Ascending aorta (tissue), 2 donors: ENCODE measurements at places on chromosomes 5 and 9.

GRCh38 chr5:62327138-62328053 is 21.4 kb downstream of the KIF2A start:
- no peak overlapping the region for H3K4me3 ChIP-seq
- no peaks in the 10 kb centered on the region for H3K36me3 ChIP-seq
- DNase-seq = no peak
- no peaks in the 10 kb centered on the region for H3K27me3 ChIP-seq
- H3K4me1 ChIP-seq = no peaks in the 10 kb centered on the region

DNA sequence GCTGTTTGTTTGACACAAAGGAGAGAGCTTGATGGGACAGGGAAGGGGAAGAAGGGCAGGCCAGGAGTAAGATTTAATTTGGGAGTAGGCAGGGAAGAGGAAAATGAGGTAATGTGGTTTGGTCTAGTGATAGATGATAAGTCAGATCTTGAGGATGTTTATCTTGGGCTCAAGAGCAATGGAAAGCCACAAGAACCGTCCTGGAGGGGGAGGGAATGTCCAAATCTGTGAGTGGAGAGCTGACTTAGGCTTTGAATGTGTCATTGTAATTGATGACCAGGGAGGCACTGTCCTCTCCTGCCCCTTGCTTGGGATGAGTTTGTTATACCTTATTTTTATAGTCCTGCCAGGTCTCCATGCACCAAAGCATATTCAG is 37.5 kb downstream of the MAMDC2 start:
- H3K36me3 ChIP-seq = no peaks in the 10 kb centered on the region
- peak overlapping the region; percentile 69 for H3K27ac ChIP-seq
- DNase-seq = no peak
- H3K4me1 ChIP-seq = peaks cover 17% of the 10 kb centered on the region

- H3K27me3 ChIP-seq = no peaks in the 10 kb centered on the region
- H3K36me3 ChIP-seq = no peaks in the 10 kb centered on the region
- H3K4me3 ChIP-seq = no peak overlapping the region
- no peak overlapping the region for H3K27ac ChIP-seq
- H3K4me1 ChIP-seq = no peaks in the 10 kb centered on the region
- no peak for DNase-seq
Measured at GRCh38 chr5:95615164-95615467, 4.8 kb upstream of the GPR150 start.

- H3K4me1 ChIP-seq = no peaks in the 10 kb centered on the region
- no peak for DNase-seq
- H3K4me3 ChIP-seq = no peak overlapping the region
- no peaks in the 10 kb centered on the region for H3K27me3 ChIP-seq
Measured at GRCh38 chr5:135705941-135706466, 127.2 kb upstream of the CXCL14 start.

- no peak for DNase-seq
- H3K36me3 ChIP-seq = no peaks in the 10 kb centered on the region
- no peaks in the 10 kb centered on the region for H3K4me1 ChIP-seq
- no peaks in the 10 kb centered on the region for H3K27me3 ChIP-seq
- no peak overlapping the region for H3K4me3 ChIP-seq
Measured at GRCh38 chr5:134638760-134639201, 6.2 kb upstream of the SAR1B start.

DNA sequence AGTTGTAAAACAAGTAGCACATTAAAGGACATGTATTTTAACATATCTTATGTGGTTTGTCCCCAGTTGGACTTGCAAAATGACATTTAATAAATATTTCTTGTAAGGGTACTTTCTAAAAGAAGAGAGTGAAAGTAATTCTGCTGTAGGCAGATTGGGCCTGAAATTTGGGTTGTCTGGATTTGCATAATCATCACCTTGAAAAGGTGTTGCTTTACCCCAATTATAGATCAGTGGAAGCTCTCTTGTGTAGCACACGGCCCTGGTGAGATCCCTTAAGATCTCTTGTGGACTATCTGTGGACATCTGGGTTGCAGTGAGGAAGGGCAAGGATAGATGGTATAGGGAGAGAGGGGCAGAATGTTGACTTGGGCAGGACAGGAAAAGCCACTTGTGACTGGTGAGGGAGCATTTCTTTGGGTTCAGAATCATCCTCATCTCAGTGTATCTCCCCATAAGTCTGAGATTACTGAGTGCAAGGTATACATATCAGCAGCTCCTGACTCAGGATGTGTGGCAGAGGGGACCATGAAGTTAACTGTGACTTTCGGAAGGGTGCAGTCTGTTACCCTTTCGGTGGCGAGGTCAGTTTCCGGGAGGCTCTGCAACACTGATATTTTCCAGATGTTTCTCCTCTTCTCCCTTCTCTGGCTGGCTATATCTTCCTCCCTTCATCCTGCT is 2.0 kb upstream of the TNFAIP8 start:
- H3K27ac ChIP-seq = no peak overlapping the region
- DNase-seq = no peak
- H3K36me3 ChIP-seq = no peaks in the 10 kb centered on the region
- no peak overlapping the region for H3K4me3 ChIP-seq
- peaks cover 10% of the 10 kb centered on the region for H3K4me1 ChIP-seq

DNA sequence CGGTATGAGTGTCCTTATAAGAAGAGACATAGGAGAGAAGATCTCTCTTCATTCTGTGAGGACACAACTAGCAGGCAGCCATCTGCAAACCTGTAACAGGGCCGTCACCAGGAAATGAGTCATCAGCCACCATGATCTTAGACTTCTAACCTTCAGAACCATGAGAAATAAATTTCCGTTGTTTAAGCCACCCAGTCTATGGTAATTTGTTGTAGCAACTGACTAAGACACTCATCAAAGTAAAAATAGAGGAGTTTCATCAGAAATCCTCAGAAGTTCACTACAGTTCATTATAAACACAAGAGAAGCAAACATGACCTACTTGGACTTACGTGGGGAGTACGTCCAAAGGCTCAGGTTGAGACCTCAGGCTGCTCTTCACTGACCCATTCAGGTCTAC is 357.7 kb downstream of the SEMA5A start:
- H3K4me1 ChIP-seq = no peaks in the 10 kb centered on the region
- no peak overlapping the region for H3K4me3 ChIP-seq
- no peak for DNase-seq
- no peaks in the 10 kb centered on the region for H3K27me3 ChIP-seq
- H3K36me3 ChIP-seq = no peaks in the 10 kb centered on the region

DNA sequence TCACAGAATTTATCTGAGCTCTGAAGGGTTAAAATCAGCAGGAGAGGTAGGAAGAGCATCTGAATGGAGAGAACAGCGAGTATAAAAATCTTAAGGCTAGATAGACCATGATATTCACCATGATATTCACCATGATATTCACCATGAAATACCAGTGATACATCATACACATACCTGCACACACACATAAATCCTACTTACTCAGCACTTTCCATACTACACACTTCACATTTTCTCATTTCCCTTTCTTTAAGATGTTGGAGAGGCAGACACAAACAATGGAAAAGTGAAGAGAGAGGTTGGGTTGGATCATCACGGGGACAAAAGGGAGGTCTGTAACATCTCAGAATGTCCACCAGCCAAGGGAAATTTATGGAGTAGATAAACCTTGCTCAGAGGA is 66.4 kb upstream of the ATP10B start:
- H3K27ac ChIP-seq = no peak overlapping the region
- DNase-seq = no peak
- H3K4me1 ChIP-seq = no peaks in the 10 kb centered on the region
- no peaks in the 10 kb centered on the region for H3K36me3 ChIP-seq
- no peak overlapping the region for H3K4me3 ChIP-seq

DNA sequence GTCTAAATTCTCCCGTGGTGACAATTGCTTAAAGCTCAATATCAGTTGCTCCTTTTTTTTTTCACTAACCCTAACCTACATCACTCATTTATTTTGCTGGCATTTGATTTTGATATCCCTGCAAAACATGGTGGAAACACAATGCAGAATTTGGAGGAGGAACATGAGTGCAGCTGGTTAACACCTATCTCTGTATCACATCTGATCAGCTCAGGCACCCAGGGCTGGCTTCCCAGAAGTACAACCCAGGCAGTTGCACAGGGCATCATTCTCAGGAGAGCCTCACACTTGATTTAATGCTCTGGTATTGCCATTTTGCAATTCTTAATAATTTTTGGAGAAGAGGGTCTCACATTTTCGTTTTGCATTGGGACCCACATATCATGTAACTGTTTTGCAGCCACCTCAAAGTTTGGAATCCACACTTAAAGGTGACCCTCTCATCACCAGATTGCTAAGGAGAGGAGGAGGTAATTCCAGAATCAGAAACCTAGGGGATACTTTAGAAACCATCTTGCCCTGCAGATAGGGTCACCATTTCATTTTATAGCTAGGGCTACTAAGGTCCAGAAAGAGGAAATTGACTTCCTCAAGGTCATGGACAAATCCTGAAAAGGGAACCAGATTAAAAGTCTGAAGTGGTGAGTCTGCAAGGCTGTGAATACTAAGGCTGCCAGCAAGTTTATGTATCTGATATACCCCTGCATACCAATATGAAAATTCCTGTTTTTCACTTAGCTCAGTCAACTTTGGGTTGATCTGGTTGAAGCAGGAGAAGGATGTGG is 19.3 kb upstream of the ADAM19 start:
- H3K36me3 ChIP-seq = no peaks in the 10 kb centered on the region
- H3K4me3 ChIP-seq = no peak overlapping the region
- H3K27ac ChIP-seq = no peak overlapping the region
- DNase-seq = no peak

- H3K27ac ChIP-seq = no peak overlapping the region
- no peaks in the 10 kb centered on the region for H3K27me3 ChIP-seq
- H3K4me1 ChIP-seq = no peaks in the 10 kb centered on the region
- no peaks in the 10 kb centered on the region for H3K36me3 ChIP-seq
- no peak for DNase-seq
Measured at GRCh38 chr9:129761293-129761900, 8.6 kb upstream of the PTGES start.

DNA sequence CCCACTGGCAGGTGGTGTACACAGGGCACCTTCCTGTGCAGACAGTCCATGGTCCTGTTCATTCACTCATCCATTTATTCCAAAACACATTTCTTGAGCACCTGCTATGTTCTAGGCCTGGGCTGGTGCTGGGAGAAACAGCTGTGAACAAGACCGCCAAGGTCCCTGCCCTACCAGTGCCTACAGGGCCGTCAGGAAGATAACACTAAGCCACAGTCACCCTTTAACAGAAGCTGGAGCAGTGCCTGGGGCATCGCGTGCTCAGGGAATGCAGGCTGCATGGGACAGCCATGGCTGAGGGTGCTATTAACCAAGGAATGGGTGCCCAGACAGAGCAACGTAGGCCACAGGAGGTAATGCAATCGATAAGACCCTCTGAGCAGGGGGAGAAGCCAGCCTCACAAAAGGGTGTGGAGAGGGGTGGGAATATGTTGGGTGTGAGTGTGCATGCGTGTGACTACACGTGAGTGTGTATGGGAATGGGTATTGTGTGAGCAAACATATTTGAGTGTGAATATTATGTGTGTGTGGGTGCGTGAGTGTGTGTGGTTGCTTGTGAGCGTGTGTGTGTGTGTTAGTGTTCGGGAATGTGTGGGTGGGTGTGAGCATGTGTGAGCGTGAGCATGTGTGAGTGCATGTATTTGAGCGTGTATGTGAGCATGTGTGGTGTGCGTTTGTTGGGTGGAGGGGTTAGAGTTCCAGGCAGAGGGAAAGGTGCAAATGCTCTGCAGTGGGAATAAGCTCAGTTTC is 19.1 kb downstream of the DUSP1 start:
- DNase-seq = no peak
- peaks cover 16% of the 10 kb centered on the region for H3K4me1 ChIP-seq
- H3K36me3 ChIP-seq = no peaks in the 10 kb centered on the region
- H3K27me3 ChIP-seq = no peaks in the 10 kb centered on the region
- H3K4me3 ChIP-seq = no peak overlapping the region
- H3K27ac ChIP-seq = peak overlapping the region; percentile 81

DNA sequence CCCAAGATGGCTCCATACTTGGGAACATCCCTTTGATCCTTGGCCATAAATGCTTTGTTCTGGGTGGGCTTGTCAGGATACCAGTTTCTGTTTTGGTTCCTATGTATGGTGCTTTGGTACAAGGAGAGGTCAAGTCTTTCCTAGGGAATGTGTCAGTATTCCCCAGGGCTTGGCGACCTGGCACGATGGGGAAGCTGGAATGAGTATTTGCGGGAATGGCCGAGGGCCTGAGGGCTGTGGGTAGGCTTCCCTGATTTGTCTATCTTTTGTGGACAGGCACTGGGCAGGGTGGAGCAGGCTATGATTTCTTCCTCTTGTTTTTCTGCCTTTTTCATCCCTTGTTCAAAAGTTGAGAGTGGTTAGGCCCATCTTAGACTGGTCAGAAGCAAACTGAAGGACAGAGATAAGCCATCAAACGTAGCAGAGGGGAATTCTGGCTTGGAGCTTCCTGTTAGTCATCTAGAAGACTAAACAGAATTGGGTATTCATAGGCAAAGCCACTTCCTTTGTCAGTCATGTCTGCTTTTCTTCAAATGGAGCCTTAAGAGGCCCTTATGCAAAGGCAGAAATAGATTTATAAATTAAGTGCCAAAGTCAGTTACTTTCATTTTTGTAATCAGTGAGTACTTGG is 13.7 kb downstream of the DOCK2 start:
- no peaks in the 10 kb centered on the region for H3K4me1 ChIP-seq
- no peak overlapping the region for H3K27ac ChIP-seq
- H3K4me3 ChIP-seq = no peak overlapping the region
- DNase-seq = no peak

DNA sequence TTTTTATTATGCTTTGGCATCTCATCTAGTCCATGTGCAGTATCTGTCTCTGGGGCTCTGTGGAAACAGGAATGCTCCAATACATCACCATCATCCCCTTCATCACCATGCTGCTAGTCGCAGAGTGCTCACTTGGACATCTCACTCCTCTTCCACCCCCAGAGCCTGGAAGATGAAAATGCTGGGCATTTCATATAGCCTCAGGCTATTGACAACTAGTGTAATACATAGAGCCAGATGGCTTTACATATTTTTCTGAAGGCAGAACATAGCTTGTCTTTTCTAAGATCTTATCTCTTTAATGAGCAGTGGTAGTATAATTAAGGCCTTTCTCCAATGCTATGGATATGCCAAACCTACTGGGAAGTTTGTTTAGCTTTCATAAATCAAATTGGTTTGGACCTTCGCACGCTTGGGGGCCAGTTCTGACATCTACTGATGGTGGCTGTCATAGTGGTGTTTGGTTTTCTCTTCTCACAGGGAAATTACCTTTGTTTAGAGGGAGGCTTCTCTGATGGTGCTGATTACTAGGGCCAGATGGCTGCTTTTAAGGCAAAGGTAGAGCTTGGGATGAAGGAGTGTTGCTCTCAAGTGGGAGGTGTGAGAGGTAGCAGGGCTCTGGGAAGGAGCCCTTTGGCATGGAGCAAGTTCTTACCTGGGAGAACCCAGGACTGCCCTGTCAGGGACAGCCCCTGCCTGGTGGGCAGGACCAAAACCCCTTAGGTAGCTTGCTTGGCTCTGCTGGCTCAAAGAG is 63.1 kb upstream of the CXCL14 start:
- H3K27ac ChIP-seq = no peak overlapping the region
- no peaks in the 10 kb centered on the region for H3K4me1 ChIP-seq
- H3K36me3 ChIP-seq = no peaks in the 10 kb centered on the region
- no peak for DNase-seq

DNA sequence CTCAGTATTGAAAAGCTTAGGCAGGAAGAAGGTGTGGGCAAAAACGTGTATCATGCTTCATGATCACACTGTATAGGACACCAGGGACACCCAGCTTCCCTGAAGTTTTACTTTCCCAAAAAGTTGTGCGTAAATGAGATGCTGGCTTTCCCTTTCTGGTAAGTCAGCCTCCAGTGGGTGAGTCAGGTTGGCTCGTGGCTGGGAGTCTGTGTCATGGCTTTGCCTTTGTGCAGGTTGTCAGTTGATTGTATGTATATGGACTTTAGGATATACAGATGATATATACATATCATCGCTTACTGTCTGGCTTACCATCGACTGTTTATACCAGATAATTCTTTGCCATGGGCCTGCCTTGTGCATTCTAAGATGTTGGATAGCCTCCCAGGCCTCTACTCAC is 34.2 kb downstream of the ADRB2 start:
- DNase-seq = no peak
- no peaks in the 10 kb centered on the region for H3K4me1 ChIP-seq
- no peak overlapping the region for H3K4me3 ChIP-seq
- no peaks in the 10 kb centered on the region for H3K36me3 ChIP-seq
